ENCODE measurements at places on chromosomes 5 and 9.

DNA sequence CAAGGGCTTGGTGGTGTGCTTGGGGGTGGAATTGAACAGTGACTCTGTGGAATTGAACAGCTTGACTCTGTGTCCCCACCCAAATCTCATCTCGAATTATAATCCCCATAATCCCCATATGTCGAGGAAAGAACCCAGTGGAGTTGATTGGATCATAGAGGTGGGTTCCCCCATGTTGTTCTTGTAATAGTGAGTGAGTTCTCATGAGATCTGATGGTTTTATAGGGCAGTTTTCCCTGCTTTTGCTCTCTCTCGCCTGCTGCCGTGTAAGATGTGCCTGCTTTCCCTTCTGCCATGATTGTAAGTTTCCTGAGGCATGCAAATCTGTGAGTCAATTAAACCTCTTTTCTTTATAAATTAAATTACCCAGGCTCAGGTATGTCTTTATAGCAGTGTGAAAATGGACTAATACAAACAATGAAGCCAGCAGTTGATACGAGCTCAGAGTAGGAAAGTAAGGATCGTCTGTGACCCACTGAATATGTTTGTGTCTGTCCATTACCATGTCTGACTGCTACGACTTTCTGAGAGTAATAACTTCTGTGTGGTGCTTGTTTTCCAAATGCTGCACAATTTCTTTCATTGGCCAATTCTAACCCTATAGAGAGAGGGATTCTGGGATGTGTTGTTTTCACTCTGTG is 17.9 kb upstream of the RICTOR start:
- DNase-seq, result no peak

GRCh38 chr5:138967791-138968448 is 92.8 kb upstream of the LRRTM2 start:
- DNase-seq, result no peak

- no peak for DNase-seq
Observed at GRCh38 chr9:32875242-32875641, 91.9 kb downstream of the TMEM215 start.

GRCh38 chr9:128412120-128412790 is 8.4 kb upstream of the CERCAM start:
- DNase-seq, result peak; percentile 61

- DNase-seq, result peak; percentile 57
Observed at GRCh38 chr5:80860924-80861613, 99.1 kb upstream of the RASGRF2 start.

DNA sequence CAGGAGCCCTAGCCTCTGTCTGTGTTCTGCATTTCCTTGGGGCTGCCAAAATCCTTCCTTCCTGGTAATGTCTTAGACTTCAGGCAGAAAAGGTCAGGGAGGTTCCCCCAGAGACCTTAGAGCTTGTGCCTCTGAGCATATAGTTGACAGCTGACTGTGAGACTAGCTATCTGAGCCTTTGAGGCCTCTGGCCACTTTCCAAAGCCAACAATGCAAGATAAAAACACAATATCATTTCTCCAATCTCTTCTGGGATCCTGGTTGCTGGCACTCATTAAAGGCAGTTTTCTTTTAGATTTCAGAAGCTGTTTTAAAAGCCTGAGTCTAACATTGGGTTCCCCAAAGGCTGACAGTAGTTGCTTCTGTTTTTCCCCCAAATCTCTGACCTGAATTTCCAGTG is 13.2 kb upstream of the GLRA1 start:
- no peak for DNase-seq

- no peak for DNase-seq
Observed at GRCh38 chr5:43411495-43411894, 696 bp downstream of the CCL28 start.

GRCh38 chr9:127816362-127816725 is 13.7 kb downstream of the FPGS start:
- DNase-seq, result no peak

- no peak for DNase-seq
Observed at GRCh38 chr5:166341740-166342337, 1949.6 kb upstream of the WWC1 start.

- no peak for DNase-seq
Observed at GRCh38 chr5:71932131-71932654, 175.1 kb upstream of the MAP1B start.

GRCh38 chr5:50574121-50574520 is 92.3 kb upstream of the PARP8 start:
- no peak for DNase-seq

DNA sequence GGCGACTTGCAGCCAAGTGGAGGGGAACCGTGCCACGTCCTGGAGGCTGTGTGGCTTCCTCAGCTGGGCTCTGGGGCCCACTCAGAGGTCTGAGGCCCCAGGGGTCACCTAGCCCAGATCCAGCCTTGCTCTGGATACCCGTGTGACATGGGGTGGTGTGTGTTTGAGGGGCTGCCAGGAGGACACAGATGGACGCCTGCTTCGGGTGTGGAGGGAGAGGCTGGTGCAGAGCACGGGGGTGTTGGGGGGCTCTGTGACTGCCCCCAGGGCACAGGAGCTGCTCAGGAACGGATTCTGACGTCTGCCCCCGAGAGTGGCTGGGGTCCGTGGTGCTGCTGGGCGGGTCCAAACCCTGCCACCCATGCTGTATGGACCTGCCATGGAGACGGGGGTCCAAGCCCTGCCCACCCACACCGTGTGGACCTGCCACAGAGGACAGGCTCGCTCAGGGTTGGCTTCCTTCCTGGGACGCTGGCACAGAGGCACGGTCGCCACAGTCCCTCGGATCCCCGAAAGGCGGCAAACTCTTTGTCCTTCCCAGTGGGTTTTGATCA is 10.5 kb downstream of the INPP5E start:
- no peak for DNase-seq

- DNase-seq, result no peak
Observed at GRCh38 chr5:78279194-78279593, 15.3 kb downstream of the AP3B1 start.

DNA sequence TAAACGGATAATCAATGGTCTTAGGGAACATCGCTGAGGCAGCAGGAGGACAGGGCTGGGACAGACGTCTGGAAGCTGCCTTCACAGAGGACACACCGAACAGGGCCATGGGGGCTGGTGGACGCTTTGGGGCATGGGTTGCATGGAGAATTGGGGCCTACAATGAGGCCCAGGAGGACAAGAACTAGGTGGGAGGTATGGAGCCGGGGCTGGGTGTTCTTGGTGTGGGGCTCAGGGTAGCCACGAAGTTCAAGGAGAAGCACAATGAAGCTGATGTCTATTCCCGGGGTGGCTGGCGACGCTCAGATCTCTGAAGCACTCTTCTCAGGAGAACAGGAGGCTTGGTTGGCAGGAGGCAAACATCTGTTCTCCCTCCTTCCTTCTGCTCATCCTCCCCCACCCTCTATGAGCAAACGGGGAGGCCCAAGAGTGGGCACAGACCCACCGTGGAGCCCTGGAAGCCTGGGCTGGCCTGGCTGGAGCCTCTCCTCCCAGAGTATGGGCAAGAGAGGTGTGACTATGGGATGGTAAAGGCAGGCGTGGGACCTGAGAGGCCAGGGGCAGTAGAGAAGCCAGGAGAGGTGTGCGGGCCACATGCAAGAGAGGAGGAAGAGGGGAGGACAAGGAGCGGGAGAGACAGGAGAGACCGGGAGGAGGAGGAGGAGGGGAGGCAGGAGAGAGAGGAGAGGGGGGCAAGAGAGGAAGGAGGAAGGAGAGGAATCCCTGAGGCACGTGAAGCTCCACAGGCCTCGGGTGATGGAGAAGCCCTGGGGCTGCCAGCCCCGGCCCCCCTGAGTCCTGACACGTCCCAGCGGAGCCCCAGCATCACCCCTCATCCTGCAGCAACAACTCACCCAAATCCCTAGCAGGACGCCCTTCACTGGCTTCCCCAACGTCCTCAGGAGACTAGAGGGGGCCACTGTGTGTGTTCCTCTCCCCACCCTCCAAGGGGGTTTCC is 159.1 kb downstream of the OLFM1 start:
- DNase-seq, result no peak

DNA sequence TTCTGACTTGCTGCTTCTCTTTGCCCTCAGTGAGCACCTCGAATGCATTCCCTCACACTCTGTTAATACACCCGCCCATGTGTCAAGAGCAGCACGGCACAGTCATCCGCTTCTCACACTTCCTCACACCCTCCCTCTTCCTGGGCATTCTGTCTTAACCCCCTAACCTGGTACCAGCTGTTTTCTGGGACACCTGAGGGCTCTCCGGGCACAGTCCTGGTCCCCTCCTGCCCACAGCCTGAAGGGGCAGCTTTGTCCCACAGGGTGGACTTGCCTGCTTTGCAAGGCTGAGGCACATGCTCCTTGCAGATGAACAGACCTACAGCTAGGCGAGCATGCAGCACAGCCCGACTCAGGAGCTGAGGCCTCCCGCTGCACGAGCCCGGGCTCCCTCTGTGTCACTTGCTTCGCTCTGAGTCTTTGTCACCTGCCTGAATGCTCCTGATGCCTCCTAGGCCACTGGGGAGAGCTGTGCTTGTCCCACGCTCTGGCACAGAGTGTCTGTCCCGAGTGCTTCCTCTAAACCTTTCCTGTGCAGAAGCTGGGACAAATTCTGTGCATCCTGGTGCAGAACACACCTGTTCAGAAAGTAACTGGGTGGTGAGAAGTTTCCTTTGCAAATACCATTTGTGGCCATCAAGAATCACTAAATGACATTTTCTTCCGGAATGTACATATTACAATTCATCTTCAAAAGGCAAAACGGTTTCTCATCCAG is 47.8 kb downstream of the AHRR start:
- DNase-seq, result no peak

DNA sequence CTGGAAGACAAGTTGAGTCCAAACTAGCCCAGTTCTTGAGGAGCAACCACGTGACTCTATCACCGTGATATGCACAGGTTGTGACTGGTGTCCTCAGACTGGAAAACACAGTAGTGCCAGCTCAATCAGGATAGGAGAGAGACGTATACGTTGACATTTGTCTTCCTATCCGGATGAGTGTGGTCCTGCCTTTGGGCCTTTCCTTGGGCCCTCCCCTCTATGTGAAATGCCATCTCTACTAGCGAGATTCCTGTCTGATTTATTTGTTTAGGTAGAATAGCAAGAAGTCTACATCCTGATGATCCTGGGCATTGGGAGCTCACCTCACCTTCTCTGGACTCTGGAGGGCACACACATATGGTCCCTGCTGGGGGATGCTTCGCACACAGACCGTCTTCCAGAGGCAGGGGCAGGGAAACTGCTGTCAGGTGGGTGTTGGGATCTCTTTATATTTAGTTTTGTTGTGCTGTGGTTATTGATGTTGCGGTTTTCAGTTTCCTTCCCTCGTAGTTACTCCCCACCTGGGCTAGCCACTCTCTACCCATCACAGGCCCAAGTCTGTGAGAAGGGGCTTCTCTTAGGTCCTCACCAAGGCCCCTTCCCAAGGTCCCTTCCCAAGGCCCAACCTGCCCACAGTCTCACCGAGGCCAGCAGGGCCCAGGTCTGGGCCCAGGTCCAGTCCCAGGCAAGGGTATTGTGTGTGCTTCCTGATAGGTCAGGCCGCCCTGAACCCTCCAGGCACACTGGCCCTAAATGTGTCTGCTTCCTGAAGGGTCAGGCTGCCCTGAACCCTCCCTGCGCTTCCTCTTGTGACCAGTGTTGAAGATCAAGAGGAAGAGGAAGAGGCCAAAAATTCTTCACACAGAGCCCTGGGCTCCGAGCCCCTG is 19.0 kb upstream of the SPINK4 start:
- no peak for DNase-seq

- peak; percentile 88 for DNase-seq
Observed at GRCh38 chr9:93962561-93963440, 7.6 kb upstream of the BARX1 start.

DNA sequence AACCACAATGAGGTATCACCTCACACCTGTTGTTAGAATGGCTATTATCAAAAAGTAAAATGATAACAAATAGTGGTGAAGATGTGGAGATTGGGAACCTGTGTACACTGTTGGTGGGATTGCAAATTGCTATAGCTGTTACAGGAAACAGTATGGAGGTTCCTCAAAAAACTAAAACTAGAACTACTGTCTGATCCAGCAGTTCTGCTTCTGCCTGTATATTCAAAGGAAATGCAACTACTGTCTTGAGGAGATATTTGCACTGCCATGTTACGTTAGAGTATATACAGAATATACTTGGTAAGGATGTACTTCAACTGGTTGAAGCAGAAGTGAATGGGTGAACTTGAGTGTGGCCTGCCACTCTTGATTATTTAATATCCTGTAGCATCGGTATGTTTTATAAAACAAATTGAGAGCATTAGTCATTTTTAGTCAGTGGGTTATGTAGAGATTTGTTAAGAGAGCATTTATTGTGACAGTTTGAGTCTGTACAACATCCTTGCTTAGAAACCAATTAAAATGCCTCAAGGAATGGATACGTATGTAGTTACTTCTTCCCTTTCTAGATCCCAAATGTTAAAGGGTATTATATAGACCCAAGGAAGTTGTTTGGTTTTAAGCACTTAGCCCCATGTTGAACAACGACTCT is 37.5 kb downstream of the ZCCHC7 start:
- no peak for DNase-seq

DNA sequence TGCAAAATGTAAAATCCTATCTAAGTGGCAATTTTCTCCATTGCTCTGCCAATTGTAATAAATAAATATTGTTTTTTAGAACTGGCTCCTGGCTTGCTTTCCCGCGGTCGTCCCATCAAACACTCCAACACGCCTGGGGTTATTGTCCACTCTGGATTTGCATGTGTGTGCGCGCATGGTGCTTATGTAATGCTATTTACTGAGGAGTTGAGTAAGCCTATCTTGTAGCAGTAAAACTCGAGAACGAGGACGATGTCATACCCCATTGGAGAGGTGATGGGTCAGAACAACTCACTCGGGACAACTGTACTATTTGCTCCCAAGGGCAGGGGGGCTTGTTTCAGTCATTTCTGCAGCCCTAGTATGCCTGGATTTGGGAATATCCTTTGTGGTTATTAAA is 220.9 kb downstream of the PAX5 start:
- no peak for DNase-seq

GRCh38 chr9:12997009-12997408 is 222.2 kb downstream of the LURAP1L start:
- DNase-seq, result no peak

- DNase-seq, result no peak
Observed at GRCh38 chr9:5786370-5787127, 46.4 kb downstream of the ERMP1 start.

GRCh38 chr5:167160388-167160787 is 1131.1 kb upstream of the WWC1 start:
- DNase-seq, result no peak

- DNase-seq, result peak; percentile 32
Observed at GRCh38 chr5:6812800-6813731, 99.8 kb downstream of the TENT4A start.

DNA sequence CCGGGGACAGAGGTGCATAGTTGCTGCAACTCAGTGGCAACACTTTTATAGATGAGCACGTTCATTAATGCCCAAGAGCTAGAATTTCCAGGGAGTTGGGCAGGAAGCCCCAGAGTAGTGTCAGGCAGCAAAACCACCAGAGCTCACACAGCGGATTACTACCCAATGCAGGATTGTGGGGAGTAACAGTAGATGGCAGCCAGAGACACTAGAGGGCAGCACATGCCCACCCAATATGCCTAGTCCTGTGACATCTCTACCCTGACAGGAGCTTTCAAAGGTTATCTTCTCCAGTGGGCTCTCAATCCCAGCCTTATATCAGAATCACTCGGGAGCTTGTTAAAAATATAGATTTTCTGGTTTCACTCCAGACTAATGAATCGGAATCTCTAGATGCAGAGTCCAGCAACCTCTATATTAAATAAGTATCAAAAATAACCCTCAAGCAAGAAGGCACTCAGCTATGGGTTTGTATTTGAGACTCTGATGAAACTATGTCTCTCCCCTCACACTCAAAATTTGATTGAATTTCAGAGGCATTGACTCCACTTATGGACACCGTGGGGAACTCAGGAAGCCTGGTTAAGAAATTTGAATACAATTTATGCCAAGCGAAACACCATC is 58.4 kb upstream of the PHF24 start:
- peak; percentile 71 for DNase-seq

All from muscle of back (tissue), 13 donors.